Stimulated activated CD4-positive, alpha-beta T cell treated with anti-CD3 and anti-CD28 coated beads, TNF-alpha, amount 100 ng/mL, for 24 hours (primary cell): ENCODE measurements at places on chromosomes 4 and X.

- DNase-seq, result no peak
Observed at GRCh38 chr4:88014386-88014905, 7.0 kb downstream of the PKD2 start.

DNA sequence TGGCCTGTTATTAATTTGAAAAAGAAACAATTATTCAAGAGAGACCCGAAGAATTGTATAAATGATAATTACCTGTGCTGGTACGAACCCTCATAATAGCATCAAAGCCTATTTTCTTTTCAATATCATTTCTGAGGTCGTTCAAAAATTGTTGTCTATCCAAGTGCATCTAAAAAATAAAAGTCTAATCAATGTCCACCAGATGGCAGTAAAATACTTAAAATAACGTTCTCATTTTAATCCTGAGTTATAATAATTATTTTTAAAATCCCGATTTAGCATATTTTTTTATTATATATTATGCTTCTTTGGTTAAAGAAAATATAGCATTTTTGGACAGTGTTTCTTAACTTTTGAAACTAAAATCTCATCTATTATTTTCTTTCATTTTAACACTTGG, 55.7 kb downstream of the METTL14 start:
- no peak for DNase-seq

DNA sequence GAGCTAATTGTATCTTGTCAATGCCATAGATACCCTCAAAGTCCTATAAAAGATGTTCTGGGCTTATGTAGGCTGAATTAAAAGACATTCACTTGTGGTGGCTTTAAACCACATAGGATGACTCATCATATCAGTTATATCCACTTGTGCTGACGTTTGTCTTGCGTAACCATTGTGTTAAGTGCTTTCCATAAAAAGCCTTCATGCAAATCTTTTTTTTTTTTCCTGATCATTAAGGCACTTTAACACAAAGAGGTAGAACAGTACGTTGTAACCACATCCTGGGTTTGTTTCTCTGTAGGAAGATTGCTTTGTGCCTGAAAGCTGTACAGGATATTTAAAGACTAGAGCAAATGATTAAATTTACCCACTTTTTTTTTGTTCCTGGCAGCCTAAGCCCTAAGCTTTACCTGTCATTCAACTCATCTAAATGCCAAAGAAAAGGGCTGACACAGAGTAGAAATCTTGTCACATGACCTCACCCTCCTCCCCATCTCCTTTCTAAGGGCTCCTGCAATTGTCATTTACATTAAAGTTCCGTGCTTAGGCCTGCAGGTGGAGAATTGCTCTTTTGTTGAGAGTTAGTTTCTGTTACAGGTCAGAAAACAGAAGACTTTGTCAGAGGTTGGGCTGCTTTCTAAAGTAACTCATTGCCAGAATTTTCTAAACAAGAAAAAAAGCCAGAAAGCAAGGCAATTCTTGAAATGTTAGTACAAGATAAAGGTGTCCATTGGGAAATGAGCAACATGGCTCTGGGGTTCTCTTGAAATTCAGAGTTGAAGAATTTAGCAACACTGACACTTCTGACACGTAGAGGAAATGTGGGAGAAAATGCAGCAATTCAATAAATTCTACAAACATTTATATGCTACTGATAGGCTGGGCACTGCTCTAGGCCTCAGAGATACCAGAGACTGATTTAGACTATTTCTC, 555.6 kb downstream of the PPARGC1A start:
- no peak for DNase-seq

DNA sequence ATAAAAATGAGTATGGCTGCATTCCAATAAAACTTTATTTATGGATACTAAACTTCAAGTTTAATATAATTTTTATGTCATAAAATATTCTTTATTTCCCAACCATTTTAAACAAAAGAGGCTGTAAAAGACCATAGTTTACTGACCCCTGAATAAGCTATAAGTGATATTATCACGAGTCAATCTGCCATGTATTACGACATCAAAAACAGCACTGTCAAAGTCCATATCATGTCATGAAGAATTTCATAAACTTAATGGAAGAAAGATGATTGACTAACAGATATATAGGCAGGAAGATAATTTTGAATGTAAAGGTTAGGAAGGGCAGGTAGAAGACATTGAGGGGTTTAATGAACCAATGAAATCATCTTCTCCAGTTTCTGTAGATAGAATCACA, 18.2 kb downstream of the TMEM156 start:
- no peak for DNase-seq

- no peak for DNase-seq
Observed at GRCh38 chr4:119729835-119730670, 101.4 kb upstream of the PDE5A start.

DNA sequence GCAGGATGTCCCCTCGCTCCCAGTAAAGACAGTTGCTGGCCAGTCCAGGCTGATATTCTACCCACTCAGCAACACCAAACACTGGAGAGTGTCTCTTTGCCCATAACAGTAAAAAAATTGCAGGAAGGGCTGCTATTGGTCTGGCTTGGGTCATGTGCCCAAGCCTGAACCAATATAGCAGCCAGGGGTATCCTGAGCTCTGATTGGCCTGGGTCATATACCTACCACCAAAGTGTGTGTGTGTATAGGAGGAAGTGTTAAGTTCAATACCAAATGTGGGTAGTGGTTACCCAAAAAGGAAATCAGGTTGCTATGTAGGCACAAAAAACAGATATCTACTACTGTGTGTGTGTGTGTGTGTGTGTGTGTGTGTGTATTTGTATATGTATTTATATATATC, 373.2 kb downstream of the BCOR start:
- DNase-seq, result no peak

- no peak for DNase-seq
Observed at GRCh38 chr4:107791902-107792301, 32.8 kb upstream of the SGMS2 start.

GRCh38 chrX:16990839-16991238, 44.4 kb downstream of the REPS2 start:
- no peak for DNase-seq

GRCh38 chr4:108703966-108704365, 53.6 kb downstream of the OSTC start:
- DNase-seq, result no peak

DNA sequence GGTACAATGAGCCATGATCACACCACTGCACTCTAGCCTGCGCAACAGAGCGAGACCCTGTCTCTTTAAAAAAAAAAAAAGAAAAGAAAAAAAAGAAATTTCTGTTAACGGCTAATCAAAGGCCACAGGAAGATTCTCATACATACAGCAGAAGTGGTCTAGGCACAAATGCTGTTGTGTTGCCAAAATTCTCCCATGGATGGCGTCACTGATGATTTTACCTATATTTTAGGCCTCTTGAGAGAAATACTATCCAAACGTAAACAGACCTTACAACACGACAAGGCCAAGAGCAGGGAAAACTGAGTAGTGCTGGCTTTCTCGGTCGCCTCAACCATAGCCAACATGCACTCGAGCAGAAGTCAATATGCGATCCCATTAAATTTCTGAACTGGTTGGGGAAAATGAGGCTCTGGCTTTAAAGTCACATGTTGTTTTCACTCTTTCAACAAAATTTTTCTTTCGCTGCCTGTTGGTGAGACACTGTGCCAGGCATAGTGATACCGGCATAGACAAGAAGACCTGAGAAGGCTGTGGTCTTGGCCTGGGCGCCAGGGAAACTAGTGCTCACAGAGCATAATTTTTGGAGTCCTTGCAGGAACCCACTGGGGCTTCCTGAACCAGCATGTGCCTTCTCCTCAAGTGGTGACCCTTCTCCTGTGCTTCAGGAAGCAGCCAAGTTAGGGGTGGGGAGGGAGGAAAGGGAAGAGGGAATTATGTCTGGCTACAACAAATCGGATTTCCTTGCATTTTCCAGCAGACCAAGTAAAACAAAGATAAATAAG, 20.6 kb downstream of the SH3KBP1 start:
- no peak for DNase-seq

- no peak for DNase-seq
Observed at GRCh38 chr4:72712997-72713396, 144.0 kb upstream of the ADAMTS3 start.

- DNase-seq, result peak; percentile 8
Observed at GRCh38 chr4:183256756-183257385, 63.2 kb downstream of the CLDN22 start.

- DNase-seq, result no peak
Observed at GRCh38 chr4:89077761-89078160, 20.8 kb upstream of the FAM13A start.

- DNase-seq, result no peak
Observed at GRCh38 chr4:15648600-15648999, 6.6 kb downstream of the FBXL5 start.

DNA sequence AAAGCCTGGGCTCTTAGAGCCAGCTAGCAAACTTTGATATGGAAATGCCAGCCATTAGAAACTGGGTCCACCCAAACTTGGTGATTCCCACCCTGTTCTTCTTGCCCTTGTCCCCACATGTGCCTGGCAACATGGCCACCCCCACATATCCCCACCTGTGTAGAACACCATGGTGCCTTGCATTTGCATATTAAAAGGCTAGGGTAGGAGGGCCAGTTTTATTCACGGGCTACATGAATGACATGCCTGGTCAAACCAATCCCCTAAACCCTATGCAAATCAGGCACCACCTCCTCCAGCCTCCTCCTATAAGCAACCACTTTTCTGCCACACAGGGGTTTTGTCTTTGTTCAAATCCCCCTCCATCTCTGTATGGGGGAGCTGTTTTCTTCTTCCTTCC, 104.9 kb downstream of the CLNK start:
- DNase-seq, result no peak

DNA sequence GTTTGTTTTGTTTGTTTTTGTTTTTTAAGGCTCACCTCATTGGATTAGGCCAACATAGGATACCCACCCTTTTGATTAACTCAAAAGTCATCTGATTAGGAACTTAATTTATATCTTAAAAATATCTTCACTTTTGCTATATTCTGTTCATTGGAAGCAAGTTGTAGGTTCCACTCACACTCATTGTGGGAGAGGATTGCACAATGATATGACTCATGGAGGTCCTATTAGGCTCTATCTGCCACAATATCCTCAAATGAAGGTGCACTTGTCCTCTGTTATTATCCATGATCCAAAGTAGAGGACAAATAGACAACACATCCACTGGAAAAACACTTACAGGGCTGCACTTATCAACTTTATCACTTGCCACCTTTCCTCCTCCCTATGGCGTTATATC, 60.5 kb upstream of the ADAMTS3 start:
- no peak for DNase-seq

DNA sequence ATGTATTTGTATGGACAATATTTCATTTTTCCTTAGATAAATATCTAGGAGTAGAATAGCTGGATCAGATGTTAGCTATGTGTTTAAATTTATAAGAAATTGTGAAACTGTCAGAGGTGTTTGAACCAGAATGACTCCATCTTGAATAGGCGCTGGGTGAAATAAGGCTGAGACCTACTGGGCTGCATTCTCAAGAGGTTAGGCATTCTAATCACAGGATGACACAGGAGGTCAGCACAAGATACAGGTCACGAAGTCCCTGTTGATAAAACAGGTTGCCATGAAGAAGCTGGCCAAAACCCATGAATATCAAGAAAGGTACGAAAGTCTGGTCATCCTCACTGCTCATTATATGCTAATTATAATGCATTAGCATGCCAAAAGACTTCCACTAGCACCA, 36.3 kb upstream of the SPIN4 start:
- DNase-seq, result no peak

DNA sequence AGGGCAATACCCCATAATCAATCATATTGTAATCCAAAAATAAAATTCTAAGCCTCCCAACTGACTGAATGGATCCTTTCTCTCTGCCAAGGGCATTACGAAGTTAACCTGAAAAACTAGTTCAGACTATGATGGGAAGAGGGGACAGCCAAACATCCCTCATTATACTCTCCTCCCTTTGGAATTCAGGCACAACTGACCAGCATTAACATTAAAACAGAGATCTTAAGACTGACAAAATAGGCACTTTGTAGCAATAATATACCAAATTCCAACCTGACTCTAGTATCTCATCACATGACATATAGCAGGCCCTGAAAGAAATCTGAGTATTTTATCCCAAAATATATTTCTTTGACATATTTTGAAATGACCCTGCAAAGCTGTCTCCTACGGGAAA, 55.0 kb upstream of the SPP1 start:
- no peak for DNase-seq

DNA sequence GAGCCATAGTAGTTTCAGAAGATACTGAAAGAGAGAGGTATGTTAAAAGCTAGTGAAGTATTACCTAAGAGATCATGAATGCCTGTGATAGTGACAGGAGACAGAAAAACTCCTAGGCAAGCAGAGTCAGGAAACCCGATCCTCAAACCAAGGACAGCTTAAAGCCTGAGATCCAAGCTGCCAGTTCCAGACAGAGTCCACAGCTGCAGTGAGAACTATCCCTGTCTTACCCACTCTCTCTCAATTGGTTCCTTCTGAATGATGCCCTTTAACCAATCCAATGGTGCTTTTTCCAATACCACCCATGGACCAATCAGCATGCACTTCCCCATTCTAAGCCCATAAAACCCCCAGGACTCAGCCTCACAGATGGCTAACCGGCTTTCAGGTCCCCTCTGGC, 90.4 kb upstream of the PCDH10 start:
- no peak for DNase-seq

DNA sequence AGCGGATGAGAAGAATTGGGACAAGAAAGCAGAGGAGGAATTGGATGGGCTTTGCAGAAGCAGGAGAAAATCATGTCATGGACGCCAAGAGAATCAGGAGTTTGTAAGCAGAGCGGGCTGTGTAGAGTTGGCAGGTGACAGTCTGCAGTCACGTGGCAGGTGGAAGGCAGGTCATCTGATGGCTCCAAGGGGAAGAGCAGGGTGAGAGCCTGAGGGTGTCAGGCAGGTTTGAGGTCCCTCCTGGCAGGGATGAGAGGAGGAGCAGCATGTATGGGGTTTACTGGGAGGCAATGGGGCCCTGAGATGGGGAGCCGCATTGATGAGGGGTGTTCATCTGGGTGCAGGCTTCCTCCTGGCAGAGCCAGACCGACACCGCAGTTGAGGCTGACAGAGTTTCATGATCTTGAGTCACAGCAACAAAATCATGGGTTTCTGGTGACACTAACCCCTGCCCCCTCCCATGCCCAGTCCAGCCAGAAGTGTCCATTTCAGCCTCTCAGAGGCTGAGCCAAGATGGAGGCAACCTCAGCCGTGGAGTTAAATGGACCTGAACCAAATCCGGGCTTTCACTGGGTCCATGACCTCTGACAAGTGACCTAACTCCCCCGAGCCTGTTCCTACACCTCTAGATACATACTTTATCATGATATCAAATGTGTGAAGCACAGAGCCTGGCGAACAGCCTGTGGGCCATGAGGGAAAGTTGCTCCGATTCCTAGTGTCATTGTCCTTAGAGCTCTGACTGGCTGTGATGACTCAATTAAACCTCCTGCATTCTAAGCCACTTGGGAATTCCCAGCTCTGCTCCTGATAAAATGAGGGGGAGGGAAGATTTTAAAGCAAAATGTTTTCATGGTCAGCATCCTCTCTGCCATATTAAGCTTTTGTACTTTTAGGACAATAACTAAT, 36.1 kb downstream of the EVC start:
- no peak for DNase-seq

DNA sequence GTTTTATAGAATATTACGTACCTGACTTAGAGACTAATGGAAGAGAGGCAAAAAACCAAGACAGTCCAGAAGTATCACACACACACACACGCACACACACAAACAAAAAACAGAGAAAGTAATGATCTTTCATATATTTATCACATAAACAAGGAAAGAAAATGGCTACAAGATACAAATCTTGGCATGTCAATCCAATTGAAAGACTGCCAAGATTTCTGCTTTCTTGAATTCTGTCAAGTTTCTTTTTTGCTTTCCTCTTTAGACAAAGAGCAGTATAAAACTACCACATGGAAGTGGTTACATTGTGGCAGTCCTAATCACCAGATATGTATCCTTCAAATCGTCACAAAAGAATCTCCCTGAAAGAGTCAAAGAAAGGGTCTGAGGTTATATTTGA, 2097.4 kb upstream of the AGA start:
- no peak for DNase-seq
